ENCODE measurements at places on chromosomes 7 and 10. TPM values are rescaled to one million over a fixed set of nuclear protein-coding genes. Genes with fewer than 3 reads are reported as not detected.
A peak's percentile ranks its signal among the peaks of the same experiment; 100 is the strongest.

DNA sequence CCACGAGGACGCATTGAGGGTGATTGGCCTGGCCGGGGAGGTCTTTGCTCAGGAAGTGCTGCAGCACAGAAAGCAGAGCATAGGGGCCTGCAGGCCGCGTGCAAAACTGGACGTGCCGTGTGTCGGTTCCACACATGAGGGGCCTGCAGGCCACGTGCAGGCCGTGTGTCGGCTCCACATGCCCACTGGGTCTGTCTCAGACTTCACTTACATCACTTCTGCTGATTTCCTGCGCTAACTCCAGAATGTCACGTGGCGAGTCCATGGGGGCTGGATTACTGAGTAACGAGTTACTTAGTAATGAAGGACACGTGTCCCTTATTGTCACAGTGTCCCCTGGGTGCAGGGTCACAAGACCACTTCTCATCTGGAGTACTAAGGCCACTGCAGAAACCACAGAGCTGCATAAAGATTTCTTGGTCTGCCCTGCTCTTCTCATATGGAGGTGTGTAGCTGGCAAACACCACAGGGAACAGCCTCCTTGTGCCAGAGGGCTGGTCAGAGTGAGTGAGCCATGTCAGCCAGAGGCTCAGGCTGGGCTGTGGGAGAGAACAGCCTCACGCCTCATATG, 60.8 kb downstream of the GDI2 start:
- H3K4me1 ChIP-seq: no peaks in the 10 kb centered on the region
- H3K4me3 ChIP-seq: no peak overlapping the region
- H3K27me3 ChIP-seq: no peaks in the 10 kb centered on the region
- DNase-seq: no peak

DNA sequence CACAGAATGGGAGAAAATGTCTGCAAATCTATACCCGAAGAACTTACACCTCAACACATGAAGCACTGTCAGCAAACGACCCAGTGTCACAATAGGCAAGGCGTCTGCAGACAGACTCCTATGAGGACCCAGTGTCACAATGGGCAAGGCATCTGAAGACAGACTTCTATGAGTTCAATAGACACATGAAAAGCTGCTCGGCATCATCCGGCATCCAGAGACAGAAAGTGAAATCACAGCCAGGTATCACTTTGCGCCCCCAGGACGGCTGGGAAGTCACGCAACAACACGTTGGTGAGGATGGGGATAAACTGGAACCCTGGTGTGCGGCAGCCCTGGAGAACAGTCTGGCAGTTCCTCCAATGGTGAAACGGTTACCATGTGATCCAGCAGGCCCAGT, 273.2 kb downstream of the ELFN1 start:
- no peaks in the 10 kb centered on the region for H3K27me3 ChIP-seq
- H3K27ac ChIP-seq: no peak overlapping the region
- H3K4me3 ChIP-seq: no peak overlapping the region

GRCh38 chr7:92835851-92836488, 403 bp downstream of the CDK6 start:
- peak overlapping the region; percentile 84 for H3K27ac ChIP-seq
- no peaks in the 10 kb centered on the region for H3K36me3 ChIP-seq
- H3K4me1 ChIP-seq: peaks cover 8% of the 10 kb centered on the region
- peak; percentile 18 for DNase-seq

DNAJC12 gene
- 0.77 TPM for total RNA-seq

FOXI2 gene
- not detected for total RNA-seq
